ENCODE measurements at places on chromosomes 11 and 22. TPM values are rescaled to one million over a fixed set of nuclear protein-coding genes. Genes with fewer than 3 reads are reported as not detected.

- peak; percentile 77 for DNase-seq
Observed at GRCh38 chr11:34749666-34750659, 129.1 kb downstream of the EHF start.

DNA sequence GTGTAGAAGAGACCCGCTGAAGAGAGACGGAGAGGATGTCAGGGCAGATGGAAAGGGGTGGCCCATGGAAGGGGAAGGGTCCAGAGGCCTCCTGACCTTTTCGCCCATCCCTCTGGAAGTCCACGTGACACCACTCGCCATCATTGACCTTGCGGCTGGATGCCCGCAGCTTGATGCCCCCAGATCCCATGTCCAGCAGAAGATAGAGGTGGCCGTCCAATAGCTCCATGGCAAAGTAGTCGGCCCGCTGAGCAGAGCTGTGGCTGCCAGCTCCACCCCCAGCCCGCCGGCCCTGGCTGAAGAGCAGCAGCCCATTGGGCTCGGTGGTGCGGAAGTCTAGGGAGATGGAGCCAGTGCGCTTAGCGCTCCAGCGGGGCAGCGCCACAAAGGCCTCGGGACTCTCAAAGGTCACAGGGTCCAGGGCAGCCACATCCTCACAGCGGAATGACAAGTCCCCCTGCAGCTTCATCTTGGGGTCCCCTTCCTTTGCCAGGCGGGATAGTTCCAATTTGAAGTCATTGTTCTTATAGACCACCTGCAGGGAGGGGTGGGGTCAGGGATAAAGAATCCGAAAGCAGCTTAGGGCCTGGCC is 55.7 kb downstream of the NRXN2 start:
- DNase-seq = no peak

- no peak for DNase-seq
Observed at GRCh38 chr11:68303982-68304780, 8.2 kb upstream of the LRP5 start.

DNA sequence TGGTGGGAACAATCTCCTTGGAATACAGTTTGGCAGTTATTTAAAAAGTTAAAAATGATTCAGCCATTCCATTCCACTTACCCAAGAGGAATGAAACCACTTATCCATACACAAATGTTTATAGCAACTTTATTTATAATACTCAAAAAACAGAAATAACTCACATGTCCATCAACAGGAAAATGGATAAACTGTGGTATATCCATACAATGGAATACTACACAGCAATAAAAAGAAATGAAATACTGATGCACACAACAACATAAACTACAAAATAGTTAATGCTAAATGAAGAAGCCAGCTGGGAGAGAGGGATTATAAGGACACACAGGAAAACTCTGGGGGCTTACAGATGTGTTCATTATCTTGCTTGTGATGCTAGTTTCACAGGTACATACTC is 64.7 kb downstream of the FCHSD2 start:
- DNase-seq = no peak

DNA sequence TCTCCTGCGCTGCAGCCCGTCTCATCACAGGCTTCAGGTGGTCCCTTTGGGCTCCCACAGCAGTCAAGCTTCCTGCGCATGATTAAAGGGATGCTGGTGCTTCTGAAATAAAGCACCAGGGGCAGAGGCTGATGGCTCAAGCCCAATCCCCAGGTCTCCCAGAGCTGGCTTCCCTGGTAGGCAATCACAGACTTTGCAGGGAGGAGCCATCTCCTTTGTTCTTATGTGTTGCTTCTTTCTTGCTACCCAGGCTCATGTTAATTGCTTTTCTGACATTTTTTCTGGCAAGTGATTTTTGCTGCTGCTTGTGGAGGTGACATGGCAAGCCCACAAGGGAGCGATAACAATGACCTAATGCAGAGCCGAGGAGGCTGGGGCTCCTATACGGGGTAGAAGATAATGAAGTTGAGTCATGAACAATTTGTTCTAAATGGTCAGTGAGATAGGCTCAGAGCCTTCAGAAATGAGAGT is 25.2 kb upstream of the PLET1 start:
- DNase-seq = no peak

GRCh38 chr11:13931356-13931755 is 31.2 kb upstream of the SPON1 start:
- no peak for DNase-seq

- no peak for DNase-seq
Observed at GRCh38 chr11:101362643-101363042, 221.2 kb downstream of the TRPC6 start.

DNA sequence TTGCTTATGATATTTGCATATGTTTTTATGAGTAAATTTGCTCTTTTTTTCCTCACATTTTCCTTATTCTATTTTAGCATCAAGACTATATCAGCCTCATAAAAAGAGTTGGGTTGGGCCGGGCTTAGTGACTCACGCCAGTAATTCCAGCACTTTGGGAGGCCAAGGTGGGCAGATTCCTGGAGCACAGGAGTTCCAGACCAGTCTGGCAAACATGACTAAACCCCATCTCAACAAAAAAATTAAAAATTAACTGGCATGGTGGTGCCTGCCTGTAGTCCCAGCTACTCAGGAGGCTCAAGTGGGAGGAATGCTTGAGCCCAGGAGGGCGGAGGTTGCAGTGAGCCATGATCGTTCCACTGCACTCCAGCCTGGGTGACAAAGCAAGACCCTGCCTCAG is 148.8 kb upstream of the ANO5 start:
- no peak for DNase-seq

GRCh38 chr11:35404388-35404775 is 15.0 kb downstream of the SLC1A2 start:
- DNase-seq = peak; percentile 11

Gene OR51B4
- not detected for total RNA-seq

Gene P2RY6
- total RNA-seq = 2.6 TPM

Gene CBX7
- 53.9 TPM for total RNA-seq

Gene OTOG
- not detected for total RNA-seq

Data from thyroid gland (tissue), 4 donors.